ENCODE measurements at places on chromosomes 6 and 20.

DNA sequence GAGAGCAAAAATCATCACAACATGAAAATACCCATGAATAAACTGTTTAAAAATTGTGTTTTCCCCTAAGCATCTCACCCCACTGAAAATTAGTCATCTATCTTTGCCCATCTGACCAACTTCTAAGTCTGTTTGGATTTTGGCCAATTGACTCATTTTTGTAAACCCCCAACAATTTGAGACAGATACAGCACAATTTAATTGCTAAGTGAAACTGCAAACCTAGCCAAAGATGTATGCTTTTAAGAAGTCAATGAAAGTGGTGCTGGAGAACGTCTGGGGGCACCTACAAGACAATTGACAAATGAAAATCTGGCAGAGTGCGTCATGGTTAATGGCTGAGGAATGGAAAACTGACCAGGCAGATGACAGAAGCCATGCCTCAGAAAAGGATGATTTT, 30.9 kb upstream of the SLC24A3 start:
- no peak for DNase-seq

- DNase-seq: no peak
Measured at GRCh38 chr20:15706719-15707118, 866.5 kb downstream of the KIF16B start.

DNA sequence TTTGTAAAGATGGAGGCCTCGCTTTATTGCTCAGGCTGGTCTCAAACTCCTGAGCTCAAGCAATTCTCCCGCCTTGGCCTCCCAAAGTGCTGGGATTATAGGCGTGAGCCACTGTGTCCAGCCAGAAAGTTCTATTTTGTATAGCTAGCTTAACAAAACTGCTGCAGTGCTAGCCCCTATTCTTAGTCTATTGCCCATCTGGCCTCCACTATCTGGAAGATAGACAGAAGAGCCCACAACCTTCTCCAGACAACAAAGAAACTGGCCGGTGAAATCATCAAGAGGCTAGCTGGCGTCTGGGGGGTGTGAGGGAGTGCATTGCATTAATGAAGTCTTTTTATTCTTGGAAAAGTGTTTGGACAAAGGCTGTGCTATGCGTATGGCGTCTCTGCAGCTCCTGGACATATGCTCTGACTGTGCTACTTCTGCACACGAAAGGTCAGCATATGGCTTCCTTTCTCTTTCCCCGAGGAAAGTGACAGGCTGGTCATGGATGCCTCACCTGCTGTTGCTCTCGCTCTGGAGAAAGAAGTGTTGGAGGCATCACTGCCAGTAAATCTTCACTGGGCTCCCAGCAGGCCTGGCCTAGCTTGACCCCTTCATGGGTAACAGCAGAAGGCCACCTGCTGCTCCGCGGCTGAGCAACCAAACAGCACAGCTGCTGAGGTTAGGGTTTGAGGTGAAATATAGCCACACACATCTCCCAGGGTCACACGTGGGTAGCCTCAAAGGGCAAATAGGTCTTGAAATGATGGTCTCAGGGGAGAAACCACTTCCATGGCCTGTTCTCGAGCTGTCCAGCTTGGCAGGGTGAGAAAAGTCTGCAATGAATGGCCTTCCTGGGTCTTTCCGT, 95.1 kb upstream of the IYD start:
- DNase-seq: no peak

- DNase-seq: no peak
Measured at GRCh38 chr20:44110816-44111568, 76.0 kb downstream of the JPH2 start.

DNA sequence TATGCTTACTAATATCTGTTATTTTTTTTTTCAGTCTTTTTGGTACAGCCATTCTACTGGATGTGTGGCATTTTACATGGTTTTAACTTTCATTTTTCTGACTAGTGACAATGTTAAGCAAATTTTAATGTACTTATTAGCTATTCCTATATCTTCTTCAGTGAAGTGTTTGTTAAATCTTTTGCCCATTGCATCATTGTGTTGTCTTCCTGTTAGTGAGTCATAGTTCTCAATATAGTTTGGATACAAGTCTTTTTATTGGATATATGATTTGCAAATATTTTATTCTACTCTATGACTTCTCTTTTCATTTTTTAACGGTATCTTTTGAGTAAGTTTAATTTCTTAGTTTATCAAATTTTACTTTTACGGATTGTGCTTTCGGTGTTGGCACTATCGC, 519.4 kb downstream of the CDKAL1 start:
- no peak for DNase-seq

- DNase-seq: peak; percentile 75
Measured at GRCh38 chr20:36847009-36847709, 28.8 kb upstream of the TLDC2 start.

GRCh38 chr6:151388997-151389617, 2.3 kb downstream of the ZBTB2 start:
- no peak for DNase-seq
